ENCODE measurements at places on chromosomes 13 and 19.
A peak's percentile ranks its signal among the peaks of the same experiment; 100 is the strongest.

DNA sequence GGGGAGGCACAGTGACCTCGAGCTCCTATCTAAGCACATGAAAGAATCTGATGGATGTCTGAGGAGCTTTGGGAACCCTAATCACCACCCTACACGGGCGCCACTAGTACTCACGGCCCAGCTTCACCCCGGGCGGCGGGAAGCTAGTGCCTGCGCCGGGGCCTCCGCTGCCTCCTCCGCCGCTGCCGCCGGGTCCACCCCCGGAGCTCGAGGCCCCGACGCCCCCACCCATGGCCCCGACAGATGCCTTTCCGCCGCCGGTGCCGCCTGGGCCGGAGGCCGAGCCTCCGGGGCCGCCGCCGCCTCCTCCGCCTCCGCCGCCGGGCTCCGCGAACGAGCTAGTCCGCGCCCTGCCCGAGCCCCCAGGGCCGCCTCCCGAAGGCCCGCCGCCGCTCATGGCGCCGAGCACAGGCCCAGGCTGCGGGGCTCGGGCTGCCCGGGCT is 312 bp downstream of the GSK3A start:
- no peak for DNase-seq

DNA sequence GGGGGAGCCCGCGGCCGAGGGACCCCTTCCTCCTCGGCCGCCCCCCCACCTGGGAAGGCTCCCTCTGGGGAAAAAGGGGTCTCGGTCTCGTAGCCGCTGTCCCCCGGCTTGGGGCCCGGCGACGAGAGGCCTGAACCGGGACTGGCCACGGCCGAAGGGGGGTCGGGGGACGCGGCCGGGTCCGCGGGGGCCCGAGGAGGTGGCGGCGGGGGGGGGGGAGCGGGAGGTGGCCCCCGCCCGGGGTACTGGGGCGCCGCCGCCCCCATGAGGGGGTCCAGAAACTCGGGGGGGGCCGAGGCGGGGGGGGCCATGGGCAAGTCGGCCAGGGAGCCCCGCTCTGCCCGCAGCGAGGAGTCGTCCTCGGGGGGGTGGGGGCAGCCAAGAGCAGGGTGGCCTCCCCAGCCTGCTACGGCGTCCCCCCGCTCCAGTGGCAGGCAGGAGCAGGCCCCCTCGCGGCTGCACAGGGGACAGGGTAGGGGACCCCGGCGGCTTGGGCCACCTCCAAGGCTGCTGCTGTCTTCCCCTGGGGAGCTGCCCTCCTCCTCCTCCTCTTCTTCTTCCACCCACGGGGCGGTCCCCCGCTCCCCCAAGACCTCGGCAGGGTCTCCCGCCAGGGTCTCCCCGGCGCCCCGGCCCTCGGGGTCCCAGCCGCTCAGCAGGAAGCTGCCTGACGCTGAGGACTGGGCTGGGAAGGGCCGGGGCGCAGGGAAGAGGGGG is 12.9 kb downstream of the LMTK3 start:
- no peak for DNase-seq

GRCh38 chr19:2587001-2587719 is 111.2 kb downstream of the GADD45B start:
- DNase-seq = no peak

- no peak for DNase-seq
Observed at GRCh38 chr13:20258208-20258962, 26.3 kb upstream of the GJB6 start.

- peak; percentile 86 for DNase-seq
Observed at GRCh38 chr19:1074544-1075283, 7.7 kb downstream of the ARHGAP45 start.

DNA sequence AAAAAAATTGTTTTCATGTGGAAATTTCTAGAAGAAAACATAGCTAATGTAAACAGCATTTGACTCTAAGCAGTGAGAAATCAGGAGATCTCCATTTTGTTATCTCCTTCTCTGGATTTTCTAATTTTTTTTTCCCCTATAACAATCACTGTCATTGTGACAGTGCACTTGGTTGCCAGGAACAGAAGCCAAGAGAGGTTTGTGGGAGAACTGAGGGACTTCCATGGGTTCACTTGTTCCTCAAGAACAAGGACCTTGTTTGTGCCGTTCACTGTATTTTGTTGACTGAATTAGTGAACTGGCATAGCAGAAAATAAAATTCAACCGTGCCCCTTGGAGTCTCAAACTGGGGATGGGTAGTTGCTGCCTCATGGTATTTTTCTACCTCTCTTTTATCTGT is 17.1 kb downstream of the SHISA7 start:
- no peak for DNase-seq

GRCh38 chr19:1765904-1766799 is 12.8 kb downstream of the ONECUT3 start:
- no peak for DNase-seq

DNA sequence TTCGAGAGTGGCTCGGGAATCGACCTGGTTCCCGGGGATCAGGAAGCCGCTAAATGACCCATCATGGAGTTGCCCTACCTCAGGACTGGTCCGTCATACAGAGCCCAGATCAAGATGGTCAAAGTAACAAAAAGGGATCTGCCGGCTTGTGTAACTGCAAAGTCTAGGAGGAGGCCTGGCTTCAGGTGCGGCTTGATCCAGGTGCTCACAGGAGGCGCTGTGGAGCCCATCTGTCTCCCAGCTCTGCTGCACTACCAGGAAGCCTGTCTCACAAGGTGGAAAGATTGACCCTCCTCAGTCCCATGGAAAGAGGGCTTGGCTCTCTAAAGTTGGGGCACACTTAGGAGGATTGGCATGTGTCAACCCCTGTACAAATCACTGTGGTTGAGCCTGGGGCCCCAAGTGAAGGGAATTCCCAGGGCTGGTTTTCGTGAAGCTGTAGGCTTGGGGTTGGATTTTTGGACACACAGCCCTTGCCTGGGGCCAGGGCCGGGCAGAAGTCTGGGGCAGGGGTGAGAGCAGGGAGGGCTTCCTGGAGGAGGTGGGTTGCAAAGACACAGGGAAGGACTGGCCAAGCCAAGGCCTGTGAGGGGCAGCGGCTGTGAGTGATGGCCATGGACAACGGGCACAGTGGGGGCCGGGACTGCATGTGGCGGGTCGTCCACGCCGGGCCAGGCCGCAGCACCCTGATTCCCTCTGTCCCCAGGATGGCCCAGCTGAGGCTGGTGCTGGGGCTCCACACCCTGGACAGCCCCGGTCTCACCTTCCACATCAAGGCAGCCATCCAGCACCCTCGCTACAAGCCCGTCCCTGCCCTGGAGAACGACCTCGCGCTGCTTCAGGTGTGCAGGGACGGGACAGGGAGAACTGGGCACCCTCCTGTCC is 4.2 kb downstream of the GZMM start:
- no peak for DNase-seq

DNA sequence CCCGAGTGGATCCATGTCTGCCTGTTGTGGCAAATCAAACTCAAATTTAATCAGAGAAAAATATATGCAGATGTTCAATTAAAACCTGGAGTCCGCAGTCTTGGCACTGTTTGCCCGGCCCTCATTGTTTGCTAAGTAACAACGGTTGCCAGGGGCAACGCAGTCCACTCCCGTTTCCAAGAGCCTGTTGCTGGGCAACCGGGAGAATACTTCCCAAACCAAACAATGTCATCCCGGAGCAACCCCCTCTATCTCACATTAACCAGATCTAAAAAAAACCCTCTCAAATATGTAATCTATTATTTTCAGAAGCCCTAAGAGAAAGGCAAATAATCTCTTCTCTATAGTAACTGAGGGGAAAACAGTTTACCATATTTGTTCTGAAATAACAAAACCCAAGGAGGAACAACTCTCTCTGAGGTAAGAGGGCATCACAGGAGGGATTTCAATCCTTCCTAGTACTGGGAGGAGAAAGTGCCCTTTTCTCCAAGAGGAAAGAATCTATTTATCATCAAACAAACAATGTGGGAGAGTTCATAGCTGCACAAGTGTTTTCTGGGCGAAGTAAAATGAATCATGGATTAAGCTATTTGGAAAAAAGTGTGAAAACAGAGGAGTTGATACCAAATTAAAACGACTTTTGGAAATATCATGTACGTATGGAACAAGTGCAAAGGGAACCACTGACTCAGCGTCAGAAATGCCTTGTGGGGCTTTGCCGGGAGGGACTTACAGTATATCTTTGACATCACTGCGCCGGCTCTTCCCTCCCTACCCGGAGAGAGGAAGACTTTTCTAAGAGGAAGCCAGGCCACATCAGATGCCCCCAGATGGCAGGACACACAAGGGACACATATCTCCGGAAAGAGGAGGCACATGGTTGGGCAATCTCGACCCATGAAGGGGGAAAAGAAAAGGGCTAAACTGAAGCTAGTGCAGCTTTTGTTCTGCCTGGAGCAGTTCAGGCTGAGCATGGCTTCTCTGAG is 43.3 kb downstream of the RFX2 start:
- peak; percentile 100 for DNase-seq

- no peak for DNase-seq
Observed at GRCh38 chr13:35876601-35877000, 254.6 kb downstream of the DCLK1 start.

DNA sequence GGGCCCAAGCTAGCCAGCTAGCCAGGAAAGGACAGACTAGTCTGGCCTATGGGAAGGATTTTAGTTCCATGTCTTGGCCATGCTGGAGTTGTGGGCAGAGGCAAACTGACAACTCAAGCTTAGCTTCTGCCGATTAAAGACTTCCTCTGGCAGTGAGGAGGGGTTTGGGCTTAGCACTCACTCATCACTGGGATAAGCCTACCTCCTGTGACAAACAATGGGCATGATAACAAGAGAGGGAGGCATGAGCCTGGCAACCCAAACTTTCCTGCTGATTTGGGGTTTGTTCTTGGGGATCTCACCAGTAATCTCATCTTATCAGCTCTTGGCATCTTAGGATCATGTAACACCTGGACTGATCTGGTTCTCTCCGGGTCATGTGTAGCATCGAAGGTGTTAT is 83.6 kb downstream of the KL start:
- no peak for DNase-seq

DNA sequence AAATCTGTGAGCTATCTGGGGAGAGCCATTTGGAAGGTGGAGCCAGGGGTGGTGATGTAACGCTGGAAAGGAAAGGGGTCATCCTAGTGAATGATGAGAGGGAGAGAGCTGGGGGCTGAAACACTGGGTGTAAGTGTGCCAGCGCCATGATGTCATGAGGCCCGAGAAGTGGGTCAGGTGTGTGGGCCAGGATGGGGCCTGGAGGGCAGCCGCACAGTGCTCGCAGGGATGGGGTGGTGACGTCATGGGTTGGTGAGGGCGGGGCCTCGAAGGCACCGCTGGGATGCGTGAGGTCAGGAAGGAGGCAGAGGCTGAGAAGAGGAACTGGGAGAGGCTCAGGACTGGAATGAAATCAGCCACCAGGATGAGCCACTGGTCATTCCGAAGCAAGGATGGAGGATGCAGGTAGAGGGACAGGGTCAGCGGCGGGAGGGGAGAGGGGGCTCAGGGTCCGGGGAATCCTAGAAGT is 4.4 kb downstream of the CCDC61 start:
- peak; percentile 40 for DNase-seq

- DNase-seq = no peak
Observed at GRCh38 chr19:32091241-32091640, 254.2 kb upstream of the ZNF507 start.

- DNase-seq = no peak
Observed at GRCh38 chr13:44759384-44760360, 183.5 kb upstream of the TSC22D1 start.

DNA sequence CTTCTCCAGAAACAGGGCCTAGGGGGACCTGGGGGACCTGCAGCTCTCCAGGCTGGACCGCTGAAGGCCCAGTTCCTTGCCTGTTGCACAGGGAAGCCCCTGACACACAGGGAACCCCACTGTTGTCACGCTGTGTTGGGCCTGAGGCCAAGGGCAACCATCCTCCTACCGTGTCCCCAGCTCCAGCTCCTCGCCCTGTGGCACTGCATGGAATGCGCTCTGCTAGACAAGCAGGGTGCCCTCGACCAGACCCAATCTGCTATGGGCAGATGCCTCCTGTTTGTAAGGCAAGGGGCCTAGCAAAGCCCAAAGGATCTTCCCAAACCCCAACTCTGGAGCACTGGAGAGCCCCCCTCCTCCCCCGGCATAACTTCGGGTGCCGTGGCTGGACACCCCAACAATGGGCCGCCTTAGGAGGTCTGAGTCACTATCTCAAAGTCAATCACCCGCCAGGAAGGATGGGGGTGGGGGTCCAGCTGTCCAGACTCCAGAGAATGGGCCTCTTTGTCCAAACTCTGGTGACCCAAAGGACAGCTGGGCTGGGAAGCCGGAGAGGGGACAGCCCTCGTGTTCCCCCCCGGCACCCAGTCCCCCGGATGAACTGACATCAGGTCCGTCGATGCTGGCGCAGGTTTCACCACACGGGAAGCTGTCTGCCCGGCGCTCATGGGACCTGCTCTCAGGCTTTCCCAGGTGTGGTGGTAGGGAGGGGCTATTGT is 3.7 kb downstream of the BRSK1 start:
- DNase-seq = no peak

DNA sequence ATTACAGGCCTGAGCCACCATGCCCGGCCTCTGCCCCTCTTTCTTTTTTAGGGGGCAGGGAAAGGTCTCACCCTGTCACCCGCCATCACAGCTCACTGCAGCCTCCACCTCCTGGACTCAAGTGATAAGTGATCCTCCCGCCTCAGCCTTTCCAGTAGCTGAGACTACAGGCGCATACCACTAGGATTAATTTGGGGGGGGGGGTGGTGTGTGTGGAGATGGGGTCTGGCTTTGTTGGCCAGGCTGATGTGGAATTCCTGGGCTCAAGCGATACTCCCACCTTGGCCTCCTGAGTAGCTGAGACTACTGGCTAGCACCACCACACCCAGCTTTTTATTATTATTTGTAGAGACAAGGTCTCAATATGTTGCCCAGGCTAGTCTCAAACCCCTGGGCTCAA is 4.2 kb downstream of the APOE start:
- no peak for DNase-seq

DNA sequence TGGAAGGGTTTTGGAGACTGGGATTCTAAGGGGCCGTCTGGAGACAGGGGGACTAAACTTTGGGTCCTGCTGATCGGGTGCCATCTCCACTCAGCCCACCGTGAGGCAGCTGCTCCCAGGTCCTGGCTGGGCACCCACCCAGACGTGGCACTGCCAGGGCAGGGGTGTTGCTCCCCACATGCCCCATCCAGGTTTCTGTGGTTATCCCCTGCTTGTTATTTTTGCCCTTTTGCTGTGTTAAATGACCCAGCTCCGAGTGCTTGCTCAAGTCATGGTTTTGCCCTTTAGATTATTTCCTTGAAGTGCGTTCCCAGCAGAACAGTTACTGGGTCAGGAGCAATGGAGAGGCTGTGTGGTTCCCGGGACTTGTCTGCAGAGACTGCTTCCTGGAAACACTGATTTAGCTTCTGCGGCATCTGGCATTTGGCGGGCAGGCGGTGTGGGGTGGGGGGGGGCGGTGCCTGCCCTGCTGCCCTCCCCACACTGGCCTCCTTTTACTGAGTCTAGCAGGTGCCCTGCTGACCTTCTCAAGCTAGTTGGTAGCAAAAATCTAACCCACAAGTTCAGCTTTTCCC is 1.9 kb downstream of the RAB11B start:
- DNase-seq = peak; percentile 63
